ENCODE measurements at places on chromosomes 4 and X.

DNA sequence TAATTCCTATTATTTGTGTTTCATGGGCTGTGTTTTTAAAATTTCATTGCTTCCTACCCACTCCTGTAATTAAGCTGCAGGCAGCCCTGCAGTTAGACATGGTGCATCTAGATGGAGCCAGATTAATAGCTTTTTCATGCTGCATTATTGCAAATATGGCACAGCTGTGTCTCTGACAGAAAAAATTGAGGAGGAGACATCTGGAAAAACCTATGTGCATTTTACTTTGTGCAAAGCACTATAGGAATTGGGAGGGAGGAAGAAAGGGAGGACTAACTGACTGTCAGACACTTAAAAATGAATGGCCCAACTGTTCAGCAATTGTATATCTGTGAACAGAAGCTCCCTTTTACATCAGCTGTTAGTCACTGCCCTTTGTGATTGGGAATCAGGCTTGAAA, 8.1 kb upstream of the RPGR start:
- DNase-seq, result no peak

GRCh38 chr4:42150653-42151567, 1.5 kb downstream of the BEND4 start:
- DNase-seq, result no peak

GRCh38 chr4:105989485-105990242, 94.4 kb downstream of the NPNT start:
- no peak for DNase-seq

DNA sequence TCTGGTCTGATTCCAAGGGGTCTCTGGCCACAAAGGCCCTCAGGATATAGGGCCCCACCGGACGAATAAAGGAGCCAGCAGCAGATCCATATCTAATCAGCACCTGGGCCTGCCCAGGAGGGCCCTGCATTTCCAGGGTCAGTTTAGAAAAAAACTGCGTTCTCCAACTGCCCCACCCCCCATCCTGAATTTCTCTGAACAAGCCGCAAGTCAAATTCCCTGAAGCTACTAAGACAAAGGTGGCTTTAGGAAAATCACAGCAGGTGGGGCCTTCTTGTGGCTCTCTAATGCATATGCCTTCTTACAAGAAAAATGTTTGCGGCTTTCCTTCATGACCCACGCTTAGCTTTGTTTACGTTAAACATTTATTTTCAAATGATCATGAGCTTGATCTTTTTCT, 76.6 kb downstream of the MBNL3 start:
- no peak for DNase-seq

DNA sequence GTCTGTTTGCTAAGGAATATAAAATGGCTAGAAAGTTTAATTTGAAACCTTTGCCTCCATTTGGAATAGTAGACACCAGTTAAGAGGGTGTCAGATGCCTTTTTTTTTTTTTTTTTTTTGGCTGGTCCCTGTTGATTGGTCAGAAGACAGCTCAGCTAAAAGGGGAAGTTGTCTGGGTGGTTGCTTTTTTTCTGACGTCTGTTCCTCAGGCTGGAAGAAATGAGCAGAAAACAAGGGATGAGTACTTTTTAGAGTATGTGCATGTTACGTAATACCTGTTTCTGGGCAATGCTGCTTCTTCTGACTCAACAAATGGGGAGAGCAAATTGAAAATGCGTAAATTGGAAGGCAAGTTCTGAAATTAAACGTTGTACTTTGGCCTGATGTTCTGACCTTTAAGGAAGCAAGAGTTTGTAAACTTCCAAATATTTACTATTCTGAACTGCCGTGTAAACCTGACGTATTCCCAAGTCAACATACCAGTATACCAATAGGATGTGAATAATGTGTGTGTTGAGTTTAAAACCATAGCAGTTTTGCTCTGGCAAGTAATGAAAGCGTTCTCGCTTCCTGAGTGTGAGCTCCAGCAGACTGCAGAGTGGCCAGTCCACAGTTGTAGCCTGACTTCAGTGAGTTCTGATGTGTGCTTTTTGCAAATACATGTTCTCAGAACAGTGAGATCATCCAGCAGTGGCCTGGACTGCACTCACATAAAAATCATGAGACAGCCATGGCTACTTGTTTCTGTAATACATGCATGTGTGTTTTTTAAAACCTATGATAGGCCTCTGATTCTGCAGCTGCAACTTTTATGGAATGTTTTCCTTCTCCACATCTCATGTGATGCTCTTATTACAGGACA, 1.7 kb downstream of the SAT1 start:
- peak; percentile 7 for DNase-seq

DNA sequence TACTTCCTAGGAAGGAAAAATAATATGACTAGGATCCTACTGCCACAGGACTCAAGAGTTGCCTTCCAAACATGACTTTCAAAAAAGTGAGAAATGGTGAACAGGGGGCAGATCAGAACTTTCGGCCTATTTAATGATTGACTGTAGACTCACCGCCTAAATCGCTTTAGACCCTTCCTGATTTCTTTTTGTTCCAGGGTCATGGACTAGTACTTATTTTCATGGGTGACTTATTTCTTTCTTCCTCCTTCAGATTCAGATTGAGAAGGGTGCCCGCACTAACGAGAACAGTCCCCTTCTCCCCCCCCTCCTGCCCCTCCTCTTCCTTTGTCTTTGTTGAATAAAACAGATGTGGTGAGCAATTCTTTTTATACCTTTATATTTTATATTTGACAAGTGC, 48.0 kb upstream of the KLHL8 start:
- no peak for DNase-seq

DNA sequence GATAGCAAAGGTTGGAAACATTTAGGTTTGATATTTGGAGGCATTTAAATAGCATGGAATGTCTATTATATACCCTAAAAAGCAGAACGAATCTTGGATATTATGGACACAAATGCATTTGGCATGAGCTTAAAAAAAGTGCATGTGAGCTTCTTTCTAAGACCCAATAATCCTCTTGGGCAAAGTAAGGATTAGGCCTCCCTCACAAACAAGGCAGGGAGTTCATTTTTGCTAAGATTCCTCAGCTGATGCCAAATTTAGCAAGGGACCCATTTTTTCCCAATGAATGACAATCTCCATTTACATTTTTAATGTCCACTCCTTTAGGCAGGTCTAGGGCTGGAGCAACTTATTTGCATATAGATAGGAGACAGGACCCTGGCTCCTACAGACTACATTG, 199.8 kb downstream of the SOWAHB start:
- no peak for DNase-seq

- no peak for DNase-seq
These were observed 21.9 kb downstream of the PIN4 start for GRCh38 chrX:72203421-72203820.

- DNase-seq, result no peak
These were observed 101.4 kb upstream of the LINC00632 start for GRCh38 chrX:140608111-140608510.

GRCh38 chr4:88244816-88245579, 39.4 kb downstream of the PPM1K start:
- no peak for DNase-seq

DNA sequence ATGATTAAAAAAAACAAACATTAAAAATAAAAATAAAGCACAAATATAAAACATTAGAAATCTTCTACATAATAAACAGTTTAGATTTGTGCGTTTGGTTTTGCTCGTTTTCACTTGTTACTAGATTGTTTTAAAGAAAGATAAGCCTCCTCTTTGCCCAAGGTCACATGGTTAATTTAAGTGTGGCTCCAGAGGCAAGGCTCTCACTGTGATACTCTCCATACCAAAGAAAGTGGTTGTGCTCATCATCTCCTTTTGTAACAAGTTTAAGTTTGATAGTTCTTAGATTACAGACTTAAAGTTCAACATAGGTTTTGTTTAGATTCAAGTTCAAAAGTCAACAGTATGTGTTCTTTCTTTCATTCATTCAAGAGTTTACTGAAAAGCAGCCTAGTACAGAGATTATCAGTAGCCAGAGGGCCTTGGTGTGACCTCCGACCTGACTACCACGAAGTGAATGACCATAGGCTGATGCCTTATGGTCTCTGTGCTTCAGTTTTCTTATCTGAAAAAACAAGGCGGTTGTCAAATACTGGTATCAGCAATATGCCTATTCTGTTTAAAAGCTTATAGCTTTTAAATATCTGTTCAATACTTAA, 133.2 kb downstream of the ZAR1 start:
- DNase-seq, result no peak

DNA sequence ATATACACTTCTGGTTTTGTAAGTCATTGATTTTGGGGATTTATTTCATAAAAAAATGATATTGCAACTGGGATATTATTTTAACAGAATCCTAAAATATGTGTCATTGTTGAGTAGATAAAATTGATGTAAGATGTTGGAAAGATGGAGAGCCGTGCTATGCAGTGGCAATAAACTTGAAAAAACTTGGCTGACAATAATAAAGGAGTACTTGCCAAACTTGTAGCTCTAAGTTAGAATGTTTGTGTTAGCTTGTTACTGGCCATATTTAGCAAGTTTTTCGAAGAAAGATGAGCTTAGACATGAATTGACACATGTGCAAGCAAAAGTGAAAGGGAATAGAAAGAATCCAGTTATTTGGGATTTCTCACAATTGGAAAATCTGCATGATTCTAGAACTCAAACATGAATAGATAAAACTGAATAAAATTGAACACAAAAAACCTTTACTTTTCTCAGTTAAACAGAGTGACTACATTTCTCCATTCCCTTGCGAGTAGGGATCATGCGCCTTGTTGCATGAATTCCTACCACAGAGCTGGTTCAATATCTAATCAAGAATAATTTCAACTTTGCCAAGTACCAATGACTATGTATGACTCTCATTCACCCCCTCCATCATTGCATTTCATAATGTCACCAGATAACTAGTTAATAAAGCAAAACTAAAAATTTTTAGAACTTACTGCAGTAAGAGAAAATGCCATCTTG, 327.8 kb downstream of the CAMK2D start:
- no peak for DNase-seq

- DNase-seq, result no peak
These were observed 10.9 kb upstream of the PORCN start for GRCh38 chrX:48497871-48498270.

GRCh38 chrX:72021975-72022374, 109.7 kb downstream of the RTL5 start:
- DNase-seq, result no peak

- DNase-seq, result no peak
These were observed 16.4 kb upstream of the NUDT10 start for GRCh38 chrX:51316271-51316670.

GRCh38 chr4:41009411-41009810, 204.9 kb downstream of the APBB2 start:
- no peak for DNase-seq

GRCh38 chr4:176539091-176539784, 219.5 kb downstream of the SPCS3 start:
- DNase-seq, result no peak

GRCh38 chr4:169826634-169827187, 69.0 kb upstream of the HPF1 start:
- no peak for DNase-seq

- DNase-seq, result no peak
These were observed 64.4 kb downstream of the CHST7 start for GRCh38 chrX:46637938-46638337.

- DNase-seq, result no peak
These were observed 1.8 kb downstream of the AVPR2 start for GRCh38 chrX:153906126-153906917.

DNA sequence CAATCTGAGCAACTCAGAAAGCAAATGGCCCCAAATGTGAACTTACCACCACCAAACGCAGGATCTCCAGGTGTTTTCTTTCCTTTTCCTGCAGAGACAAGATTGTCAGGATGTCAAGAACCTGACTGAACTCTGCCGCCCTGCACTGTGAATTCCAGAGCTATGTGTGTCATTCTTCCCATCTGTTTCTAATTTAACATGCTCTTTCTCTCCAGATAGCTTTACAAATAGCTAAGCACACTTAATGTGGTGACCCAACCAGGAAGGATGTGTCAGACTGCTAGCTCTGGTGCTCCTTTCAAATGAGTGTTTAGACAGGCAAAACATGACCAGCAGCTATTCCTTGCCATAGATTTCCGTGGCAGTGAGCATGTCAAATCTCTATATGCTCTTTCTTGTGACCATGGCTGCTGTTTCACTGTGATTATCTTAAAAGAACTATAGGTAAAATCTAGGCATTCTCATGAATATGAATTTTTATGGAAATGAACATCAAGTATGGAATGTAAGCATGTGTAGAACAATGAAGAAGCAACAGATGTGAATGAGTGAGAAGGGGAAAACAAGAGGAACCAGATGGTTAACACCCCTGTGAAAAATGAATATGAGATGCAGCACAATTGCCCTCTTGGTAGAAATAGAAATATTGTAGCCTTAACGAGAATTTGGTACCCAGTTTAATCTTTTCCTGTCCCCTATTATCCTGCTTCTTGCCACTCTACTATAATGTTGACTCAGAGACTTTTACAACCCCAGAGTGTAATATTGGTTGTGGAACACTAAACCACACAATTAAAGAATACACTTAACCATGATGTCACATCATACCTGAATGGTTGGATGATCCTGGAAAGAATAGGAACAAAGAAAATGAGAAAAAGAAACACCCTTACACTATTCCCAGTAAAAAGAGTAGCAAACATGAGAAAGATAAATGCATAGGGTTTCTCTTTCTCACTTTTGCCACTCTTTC, 247.8 kb upstream of the DKK2 start:
- DNase-seq, result no peak

- DNase-seq, result no peak
These were observed 2.4 kb upstream of the HOPX start for GRCh38 chr4:56683455-56683854.

GRCh38 chr4:140697709-140698560, 58.2 kb downstream of the TBC1D9 start:
- no peak for DNase-seq

- no peak for DNase-seq
These were observed 61.3 kb downstream of the AR start for GRCh38 chrX:67604979-67605703.

- DNase-seq, result no peak
These were observed 1530.5 kb downstream of the PCDH18 start for GRCh38 chr4:136001791-136002190.

GRCh38 chrX:137212078-137212632, 178.4 kb upstream of the GPR101 start:
- no peak for DNase-seq

DNA sequence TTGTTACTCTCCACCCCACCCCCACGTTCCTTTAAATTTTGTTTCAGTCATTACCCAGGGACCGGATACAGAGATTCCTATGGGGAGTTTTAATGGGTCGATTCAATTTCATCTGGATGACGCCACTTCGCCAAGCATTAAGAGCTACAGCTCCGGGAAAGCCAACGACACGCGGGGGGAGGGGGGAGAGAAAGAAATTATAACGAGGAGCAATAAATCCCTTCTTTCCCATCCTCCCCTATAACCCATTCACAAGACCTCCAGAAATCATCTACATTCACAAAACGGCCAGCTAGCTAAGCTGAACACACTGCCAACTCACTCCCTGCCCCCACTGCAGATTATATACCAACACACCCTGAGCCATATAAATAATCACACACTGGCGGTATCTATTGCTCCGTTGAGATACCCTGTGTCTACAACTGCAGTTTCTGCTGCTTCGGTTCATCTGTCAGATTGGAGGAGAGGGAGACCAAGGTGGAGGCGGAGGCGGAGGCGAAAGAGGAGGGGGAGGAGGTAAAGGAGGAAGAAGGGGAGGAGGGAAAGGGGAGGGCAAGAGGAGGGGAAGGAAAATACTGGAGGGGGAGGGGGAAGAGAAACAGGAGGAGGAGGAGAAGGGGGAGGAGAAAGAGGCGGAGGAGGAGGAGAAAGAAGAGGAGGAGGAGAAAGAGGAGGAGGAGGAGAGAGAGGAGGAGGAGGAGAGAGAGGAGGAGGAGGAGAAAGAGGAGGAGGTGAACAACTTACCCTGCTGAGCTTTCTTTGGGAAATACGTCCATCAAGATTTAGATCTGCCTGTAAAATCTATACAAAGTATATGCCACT, 113.9 kb upstream of the VAMP7 start:
- no peak for DNase-seq
